ENCODE measurements at places on chromosomes 4 and X. TPM values are rescaled to one million over a fixed set of nuclear protein-coding genes. Genes with fewer than 3 reads are reported as not detected.

PDZD4 gene
- 37.2 TPM for total RNA-seq

UTP3 gene
- total RNA-seq: 20.6 TPM

MAGEB6 gene
- not detected for total RNA-seq

CABS1 gene
- total RNA-seq: not detected

MAMLD1 gene
- 2.1 TPM for total RNA-seq
